ENCODE measurements at places on chromosomes 2 and 18. TPM values are rescaled to one million over a fixed set of nuclear protein-coding genes. Genes with fewer than 3 reads are reported as not detected.

Gene CYP26B1
- total RNA-seq = 8.8 TPM

Gene FRZB
- 122 TPM for total RNA-seq

Gene FTCDNL1
- 1.7 TPM for total RNA-seq

Gene DYTN
- not detected for total RNA-seq

Gene SLC4A3
- total RNA-seq = 2.0 TPM

Gene SRD5A2
- total RNA-seq = not detected

Gene PLCL1
- total RNA-seq = 14.8 TPM

Gene CNGA3
- total RNA-seq = not detected

Measured in aorta (tissue), 5 donors.